ENCODE measurements at places on chromosomes 2 and 18.
A peak's percentile ranks its signal among the peaks of the same experiment; 100 is the strongest.

DNA sequence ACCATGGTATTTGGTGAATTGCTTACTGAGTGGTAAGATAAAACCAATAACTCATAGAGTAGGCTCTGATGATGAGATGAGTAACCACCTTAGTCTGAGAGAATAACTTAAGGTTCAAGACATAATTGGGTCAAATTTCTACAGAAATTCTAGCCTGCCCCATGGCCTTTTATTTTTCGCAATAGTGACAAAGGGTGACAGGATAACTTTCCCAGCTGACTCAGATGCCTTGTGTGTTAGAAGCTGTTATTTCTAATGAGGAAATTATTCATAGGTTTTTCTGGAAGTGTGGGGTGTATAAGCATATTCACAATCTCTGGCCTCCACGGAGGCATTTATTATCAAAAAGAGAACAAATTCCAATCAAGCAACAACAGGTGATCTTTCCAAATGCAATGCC is 159.0 kb downstream of the NUP35 start:
- no peak for DNase-seq

DNA sequence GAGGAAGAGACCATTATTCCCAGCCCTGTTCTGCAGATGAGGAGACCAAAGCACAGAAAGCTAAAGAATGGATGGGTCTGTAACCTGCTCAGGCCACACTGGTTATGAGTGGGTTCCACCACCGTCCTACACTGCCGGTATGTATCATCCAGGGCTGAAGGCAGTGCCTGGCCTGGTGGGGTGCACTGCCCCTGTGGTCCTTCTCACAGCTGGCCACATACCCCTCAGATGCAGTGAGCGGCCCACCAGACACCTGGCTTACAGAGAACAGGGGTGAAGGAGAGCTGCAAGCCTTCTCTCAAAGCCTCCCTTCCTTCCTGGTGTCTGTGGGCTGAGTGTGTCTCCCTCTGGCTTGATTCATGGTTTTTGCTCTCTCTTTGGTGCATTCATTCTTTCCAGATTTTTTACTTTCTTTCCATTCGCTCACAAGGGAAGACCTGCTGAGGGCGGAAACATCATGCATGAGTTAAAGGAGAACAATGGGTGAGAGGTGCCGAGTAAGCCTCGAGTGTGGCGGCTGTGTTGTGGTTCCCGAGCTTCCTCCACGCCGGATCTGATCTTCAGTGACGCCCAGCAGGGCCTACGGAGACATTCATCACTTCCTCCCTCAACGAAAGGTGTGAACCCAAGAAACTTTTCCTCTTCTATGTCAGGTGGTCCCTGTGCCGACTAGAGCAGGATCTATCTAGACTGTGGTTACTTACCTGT is 62.1 kb upstream of the REL start:
- DNase-seq = no peak

- no peak for DNase-seq
These were observed 108.9 kb upstream of the MAP4K3 start for GRCh38 chr2:39545957-39546356.

- DNase-seq = no peak
These were observed 116.8 kb downstream of the MSH2 start for GRCh38 chr2:47519604-47520301.

GRCh38 chr2:236644502-236644911 is 74.9 kb downstream of the ACKR3 start:
- no peak for DNase-seq

DNA sequence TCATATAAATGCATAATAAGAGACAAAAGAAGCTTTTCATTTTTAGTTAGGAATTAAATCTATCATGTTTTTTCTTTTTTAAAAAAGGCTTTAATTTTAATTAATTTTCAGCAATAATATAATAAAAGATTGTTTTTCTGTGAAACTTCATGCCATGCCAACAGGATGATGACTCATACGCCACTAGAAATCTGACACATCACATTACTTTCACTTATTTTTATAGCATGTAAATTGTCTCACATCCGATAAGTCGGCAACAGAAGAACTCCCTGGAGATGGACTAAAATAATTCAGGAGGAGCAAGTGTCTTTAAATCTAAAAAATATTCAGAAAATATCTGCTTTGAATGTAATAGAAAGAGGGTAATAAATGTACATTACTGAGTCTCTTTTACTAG is 1024.2 kb upstream of the ACVR2A start:
- DNase-seq = no peak

DNA sequence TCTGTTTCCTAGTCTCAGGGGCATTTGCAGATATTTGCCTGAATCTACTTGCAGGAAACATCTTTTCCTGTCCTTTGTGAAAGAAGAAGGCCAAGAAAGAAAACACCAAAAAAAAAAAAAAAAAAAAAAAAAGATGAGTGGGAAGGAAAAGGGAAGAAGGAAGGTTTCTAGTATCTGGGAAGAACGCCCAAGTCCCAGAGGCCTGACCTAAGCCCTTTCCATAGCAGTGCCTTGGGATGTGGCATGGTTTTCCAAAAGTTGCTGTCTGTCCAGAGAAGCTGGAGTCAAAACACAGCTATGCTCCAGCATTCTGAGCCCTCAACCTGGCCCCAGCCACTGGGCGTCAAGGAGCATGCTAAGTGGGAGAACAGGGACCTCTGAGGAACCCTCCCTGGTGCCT is 123.5 kb downstream of the INHBB start:
- no peak for DNase-seq

- DNase-seq = no peak
These were observed 185.7 kb downstream of the ACKR3 start for GRCh38 chr2:236755278-236755840.

DNA sequence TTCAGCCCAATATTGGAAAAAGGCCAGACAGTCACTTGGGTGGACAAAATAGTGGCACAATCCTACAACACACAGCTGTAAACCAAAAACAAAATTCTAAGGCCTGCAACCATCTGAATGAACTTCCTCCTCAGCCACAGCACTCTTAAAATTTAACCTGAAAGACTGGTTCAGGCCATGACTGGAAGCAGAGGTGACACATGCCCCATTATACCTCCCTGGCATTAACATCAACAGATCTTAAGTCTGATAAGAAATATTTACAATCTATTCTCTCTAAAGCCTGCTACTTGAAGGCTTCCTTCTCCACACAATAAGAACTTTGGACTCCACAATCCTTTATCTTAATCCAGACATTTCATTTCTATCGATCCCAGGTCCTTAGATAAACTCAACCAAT is 192.4 kb upstream of the LRP1B start:
- no peak for DNase-seq

DNA sequence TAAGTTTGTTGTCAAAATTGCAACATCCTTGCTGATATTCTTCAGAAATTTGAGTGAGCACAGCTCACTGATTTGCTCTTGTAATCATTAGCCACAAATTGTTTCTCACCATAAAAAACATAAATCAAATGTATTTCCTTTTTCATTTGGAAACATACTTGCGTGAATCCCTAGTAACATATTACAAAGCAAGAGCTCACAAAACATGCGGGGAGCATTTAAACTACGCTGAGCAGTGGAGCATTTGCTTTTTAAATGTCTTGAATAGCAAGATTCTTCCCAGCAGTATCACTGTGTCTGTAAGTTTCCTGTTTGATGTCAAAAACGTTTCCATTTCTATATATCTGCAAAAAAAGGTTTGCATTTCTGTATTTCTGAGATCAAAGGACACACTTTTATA is 788.3 kb upstream of the SALL3 start:
- no peak for DNase-seq

- DNase-seq = no peak
These were observed 433.7 kb upstream of the RAB12 start for GRCh38 chr18:8175501-8176061.

GRCh38 chr2:48126162-48126561 is 219.9 kb upstream of the FBXO11 start:
- DNase-seq = no peak

DNA sequence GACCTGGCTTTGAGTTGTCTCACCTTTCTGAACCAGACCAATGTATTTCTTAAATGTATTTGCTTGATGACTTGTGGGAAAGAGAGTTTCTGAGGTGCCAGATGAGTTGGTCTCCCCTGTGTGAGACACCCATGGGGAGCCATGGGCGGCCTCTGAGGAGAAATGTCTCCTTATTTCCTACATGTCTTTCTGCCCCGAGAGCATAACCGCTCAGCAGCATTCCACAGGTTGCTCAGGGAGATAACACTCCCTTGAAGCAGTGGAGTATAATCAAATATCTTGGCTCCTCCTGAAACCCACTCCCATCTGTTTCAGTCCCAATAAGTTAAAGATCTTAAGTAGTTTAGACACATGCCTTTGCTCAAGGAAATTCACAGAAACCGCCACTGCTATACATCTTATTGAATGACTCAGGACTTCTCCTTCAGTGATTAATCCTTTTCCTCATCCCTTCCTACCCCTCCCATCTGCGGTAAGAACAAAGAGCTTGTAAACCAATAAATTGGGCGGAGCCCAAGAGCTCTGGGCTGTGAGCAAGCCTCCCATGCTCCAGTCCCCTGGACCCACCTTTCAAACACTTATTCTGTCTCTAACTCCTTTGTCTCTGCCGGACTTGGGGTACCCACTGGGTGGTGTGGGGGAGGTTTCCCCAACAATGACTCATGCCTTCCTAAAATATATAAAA is 285.5 kb upstream of the LRRTM4 start:
- DNase-seq = no peak

DNA sequence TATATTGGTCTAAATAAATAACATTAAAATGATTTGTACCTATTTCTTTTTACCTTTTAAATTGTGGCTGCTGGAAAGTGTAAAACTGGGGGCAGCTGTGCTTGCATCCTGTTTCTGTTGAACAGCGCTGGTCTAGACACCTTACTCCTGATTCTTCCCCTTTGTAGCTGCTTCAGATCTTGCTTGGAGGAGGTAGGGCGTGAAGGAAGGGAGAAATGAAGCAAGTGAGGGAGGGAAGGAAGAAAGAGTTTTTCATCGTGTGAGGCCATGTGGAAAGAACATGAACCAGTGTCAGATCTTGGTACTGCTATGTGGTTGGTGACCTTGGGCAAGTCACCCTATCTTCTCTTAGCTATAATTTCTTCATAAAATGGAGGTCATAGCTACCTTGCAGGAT is 89.0 kb upstream of the SEC11C start:
- DNase-seq = no peak

- no peak for DNase-seq
These were observed 167.4 kb upstream of the MAP3K20 start for GRCh38 chr2:172908275-172908674.

- no peak for DNase-seq
These were observed 42.3 kb downstream of the SLC38A11 start for GRCh38 chr2:164913011-164913410.

DNA sequence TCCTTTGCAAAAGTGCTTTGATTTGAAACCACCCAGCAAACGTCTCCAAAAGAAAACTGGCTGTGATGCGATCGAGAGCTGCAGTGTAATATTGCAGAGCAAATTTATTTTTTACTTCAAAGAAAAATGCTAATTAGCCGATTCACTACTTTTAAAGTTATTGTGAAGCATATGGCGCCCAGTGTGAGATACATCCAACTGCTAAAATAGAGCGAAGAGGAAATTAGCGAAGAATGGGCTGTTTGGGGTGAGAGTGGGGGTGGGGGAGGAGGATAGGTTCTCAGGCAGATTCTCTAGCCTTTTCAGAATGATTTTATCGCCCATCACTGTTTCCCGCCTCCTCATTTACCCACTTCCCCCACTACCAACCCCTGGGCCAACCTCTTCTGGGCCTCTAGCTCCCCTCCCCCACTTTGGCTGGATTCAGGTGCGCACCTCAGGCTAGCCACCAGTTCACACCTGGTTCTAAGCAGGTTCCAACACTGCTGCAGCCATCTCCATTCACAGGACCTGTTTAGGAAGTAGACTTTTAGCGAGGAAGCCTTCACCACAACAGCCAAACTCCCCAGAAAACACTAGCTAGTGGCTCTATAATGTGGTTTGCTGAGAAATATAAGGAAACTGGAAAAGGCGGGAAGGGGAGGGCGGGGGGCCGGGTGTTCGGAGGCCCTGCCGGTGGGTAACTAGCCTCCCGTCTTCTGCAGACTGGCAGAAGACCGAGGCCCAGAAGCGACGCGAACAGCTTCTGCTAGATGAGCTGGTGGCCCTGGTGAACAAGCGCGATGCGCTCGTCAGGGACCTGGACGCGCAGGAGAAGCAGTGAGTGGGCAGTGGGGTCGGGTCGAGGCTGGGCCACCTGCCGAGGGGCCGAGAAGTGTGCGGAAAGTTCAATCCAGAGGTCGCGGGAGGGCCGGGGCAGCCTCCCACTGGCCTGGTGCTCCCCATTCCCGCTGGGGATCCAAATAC is 6.0 kb upstream of the OTX1 start:
- DNase-seq = no peak

- no peak for DNase-seq
These were observed 120.9 kb upstream of the TTN start for GRCh38 chr2:178928077-178928476.

GRCh38 chr18:58188996-58189395 is 145.0 kb downstream of the NEDD4L start:
- DNase-seq = no peak

GRCh38 chr2:71510196-71510807 is 56.9 kb downstream of the DYSF start:
- DNase-seq = peak; percentile 64

DNA sequence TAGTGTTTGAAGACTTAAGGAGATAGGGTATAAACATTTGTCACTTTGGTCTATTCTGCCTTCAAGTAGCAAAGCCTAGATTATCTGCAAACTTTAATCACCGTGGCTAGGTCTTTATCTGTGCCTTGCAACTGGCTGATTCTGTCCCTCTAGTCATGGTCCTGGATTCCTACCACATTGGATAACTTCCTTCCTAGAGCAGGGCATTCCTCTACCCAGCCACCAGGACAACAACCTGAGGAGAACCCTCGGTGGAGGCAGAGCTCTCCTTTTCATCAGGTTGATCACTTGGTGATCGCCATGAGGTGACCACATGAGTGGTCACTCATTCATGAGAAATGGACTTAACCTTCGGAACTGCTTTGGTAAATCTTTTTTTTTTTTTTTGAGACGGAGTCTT is 25.3 kb upstream of the PTPRM start:
- no peak for DNase-seq

Data from BE2C (cell line).